Activated CD8-positive, alpha-beta memory T cell treated with anti-CD3 and anti-CD28 coated beads, Interleukin-2, amount 50 U/mL, for 4 hours (primary cell): ENCODE measurements at places on chromosomes 3 and 15.

- no peak for DNase-seq
These were observed 198.2 kb upstream of the LMCD1 start for GRCh38 chr3:8303466-8303865.

DNA sequence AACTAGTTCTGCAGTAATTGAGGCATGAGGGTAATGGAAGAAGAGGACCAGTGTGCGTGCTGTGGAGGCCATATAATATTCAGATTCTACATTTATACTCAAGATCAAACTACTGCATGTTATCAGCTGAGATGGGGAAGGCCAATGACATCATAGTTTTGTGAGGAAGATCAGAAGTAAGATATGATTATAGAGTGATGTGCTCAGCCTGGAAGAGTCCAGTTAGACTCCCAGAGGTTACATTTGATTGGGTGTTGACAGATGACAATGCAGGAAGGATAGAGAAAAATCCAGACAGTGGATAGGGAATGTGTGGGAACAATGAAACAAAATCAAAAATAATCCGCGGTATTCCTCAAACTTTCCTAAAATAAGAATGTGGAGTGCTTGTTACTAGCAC lies 35.4 kb downstream of the GOLIM4 start:
- no peak for DNase-seq

DNA sequence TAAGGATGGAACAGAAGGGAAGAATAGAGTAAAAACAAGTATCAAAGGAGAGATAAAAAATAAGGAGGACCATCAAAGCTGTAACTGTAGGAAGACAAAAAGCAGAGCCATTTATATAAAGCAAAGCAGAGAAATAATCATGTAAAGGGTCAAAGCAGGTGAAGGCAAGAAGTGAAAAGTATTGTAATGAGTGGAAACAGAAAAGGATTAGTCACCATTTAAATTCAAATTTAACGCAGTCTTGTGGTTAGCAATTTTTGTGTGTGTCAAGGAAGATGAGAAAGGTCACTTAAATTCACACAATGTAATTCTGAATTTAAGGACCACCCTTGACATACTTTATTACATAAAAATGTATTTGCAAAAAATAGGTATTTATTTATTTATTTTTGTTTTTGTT lies 567.8 kb downstream of the ROBO1 start:
- no peak for DNase-seq

DNA sequence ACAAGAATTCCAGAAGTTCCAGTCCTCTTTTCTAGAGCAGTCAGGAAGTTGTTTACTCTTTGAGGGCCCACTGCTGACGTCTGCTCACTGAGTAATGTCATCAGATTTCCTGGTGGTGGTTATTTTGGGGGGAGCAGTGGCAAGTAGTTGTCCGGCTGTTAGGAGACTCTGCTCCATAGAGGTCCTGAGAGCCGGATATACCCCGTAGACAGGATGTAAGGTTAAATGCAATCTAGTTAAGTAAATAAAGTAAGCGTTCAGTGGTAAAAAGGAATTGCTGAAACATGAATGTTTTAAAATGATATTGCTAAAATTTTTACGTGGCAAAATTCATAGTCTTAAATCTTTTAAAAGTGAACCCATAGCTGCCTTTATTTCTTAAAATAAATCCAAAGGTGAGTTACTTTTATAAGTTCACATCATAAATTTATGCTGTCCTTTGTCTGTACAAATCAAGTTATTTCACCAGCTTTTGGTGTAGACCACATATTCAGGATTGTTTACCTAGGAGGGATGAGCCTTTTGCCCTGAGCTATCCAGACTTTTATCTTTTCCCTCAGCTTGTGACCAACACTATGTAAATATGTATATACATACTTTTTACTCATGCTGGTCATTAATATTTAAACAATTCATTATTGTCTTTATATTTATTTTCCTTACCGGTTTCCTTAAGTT lies 65.8 kb downstream of the PDE8A start:
- DNase-seq = no peak

DNA sequence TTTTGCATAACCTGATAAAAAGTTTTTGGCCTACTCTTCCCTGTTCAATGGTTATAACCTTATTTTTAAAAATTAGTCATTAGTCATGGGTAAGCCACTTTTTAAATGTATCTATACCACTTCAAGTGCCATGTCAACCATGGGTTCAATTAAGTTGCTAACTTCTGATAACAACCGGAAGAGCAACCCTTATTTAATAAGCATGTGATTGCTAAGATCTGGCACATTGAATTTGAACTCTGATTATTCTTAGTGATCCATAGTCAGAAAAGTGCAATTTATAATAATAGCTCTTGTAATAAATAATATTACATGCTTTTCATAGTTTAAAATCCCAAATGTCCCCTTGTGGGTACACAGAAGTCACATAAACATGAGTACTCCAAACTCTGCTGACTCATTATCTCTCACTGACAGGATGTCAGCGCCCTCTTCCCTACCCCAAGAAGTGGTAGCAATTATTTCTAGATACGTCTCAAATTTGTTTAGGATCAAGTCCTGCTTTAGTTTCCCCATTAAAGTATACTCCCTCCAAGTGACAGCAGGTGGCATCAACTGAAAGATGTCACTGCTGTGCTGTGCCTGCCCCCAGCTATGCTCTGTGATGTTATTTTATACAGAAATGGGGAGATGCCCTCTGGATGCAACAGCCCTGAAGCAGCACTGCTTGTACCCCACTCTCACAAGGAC lies 18.6 kb downstream of the SAMD7 start:
- DNase-seq = no peak

- DNase-seq = peak; percentile 46
These were observed 66.1 kb downstream of the SLC30A4 start for GRCh38 chr15:45456212-45457106.

DNA sequence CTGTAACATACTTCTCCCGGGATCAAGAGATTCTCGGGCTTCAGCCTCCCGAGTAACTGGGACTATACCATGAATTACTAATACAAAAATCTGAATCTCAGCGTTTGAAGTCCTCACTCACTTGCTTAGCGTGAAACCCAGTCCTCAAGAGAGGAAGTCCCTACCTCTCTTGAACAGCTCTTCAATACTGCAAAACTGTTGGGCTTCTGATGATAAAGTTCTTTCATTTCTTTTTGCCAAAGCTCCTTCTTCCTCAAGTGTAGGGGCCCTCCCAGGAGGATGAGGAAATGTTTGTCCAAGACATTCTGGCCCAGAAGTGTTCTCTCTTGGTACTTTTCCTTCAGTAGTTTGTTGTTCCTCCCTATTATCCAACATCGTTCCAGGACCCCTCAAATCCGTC lies 48.5 kb downstream of the FMN1 start:
- DNase-seq = no peak

DNA sequence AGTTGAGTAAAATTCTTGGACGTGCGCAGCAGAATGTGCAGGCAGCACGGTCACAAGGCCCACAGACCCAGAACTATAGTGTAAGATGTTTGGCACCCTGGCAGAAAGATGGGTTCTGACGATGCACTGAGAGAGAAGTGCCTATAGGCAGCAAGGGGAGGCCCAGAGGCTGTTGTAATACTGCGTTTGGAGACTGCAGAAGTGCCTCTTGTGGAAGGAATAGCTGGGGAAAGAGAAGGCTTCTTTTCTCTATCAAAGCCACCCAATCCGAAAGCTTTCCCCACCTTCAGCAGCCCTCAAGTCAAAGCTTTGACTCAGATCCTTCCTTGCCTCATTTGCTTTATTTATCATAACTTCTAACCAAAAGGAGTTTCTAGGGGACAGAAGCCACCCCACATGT lies 5.2 kb upstream of the SIN3A start:
- DNase-seq = no peak

DNA sequence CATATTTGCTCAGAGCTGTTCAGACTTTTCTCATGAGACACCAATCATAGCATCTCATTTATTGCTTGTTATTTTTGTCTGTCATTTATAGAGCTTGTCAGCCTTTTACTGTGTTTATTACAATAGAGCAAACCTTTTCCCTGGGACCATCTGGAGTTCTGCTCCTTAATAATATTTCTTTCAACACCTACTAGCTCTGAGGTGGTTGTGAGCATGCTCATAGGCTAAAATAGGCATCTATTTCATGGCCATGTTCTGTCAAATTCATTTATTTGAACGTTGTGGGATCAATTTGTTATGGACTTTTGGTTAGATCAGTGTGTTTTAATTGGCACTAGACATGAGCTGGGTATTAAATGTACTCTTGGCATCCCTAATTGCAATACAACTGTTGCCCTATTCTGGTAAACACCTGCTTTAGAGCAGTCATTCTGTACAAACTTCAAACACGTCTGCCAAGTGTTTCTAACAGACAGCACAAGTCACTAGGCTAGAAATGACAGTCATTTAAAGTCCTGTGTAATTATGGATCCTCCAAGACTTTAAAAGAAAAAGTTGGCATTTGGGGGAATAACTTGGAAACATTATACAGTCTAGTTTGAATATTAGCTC lies 766.3 kb downstream of the ZNF385D start:
- DNase-seq = no peak

GRCh38 chr15:44038755-44039191 lies 156.3 kb downstream of the FRMD5 start:
- no peak for DNase-seq

GRCh38 chr3:59908280-59908679 lies 858.5 kb upstream of the CFAP20DC start:
- no peak for DNase-seq

DNA sequence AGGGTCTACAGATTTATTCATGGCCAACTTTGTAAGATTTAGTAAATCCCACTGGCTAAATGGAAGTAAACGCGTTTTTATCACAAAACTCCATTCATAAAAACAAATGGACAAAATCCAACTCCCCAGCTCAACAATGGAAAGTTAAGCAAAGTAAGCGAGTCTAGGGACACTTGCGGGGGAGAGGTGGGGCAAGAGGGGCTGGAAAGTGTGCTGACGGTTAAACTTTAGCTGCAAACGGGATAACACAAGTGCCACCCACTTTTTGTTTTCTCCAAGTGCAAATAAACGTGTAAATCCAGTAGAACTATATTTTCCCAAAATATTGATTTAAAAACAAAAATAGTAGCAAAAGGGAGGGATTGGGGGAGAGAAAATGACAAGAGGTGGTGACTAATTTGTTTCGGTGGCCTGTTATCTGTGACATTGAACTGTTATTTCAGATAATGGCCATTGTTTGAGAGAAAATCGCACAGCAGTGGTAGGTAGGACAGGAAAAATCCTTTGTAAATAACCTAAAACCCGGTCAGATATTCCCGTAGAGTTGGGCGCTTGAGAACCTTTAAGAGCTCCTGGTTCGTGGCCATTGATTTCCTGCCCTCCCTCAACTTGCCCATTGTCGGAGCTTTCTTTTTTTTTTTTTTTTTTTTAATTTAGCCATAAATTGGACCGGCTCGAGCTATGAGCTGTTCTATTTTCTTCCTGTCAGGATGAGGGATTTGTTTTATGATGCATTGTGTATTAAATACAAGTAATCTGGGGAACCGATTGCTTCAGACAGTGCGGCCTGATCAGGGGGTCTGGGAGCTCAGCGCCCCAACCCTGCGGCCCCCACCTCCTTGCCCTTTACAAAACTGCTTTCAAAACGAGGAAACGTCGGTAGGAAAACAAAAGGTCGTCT lies 514.8 kb downstream of the MECOM start:
- no peak for DNase-seq

DNA sequence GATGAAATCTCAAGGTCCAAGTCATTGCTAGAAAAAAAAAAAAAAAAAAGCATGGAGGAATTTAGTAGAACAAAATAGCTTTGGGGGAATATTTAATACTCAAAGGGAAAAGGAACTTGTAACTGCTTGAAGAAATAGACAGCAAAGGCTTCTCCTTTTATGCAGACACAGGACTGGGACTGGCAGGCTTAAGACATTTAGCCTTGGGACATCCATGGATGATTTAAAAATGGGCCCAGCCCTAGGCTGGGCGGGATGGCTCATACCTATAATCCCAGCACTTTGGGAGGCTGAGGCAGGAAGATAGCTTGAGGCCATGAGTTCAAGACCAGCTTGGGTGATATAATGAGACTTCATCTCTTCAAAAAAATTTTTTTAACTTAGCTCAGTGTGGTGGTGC lies 19.8 kb downstream of the RPSA start:
- no peak for DNase-seq

DNA sequence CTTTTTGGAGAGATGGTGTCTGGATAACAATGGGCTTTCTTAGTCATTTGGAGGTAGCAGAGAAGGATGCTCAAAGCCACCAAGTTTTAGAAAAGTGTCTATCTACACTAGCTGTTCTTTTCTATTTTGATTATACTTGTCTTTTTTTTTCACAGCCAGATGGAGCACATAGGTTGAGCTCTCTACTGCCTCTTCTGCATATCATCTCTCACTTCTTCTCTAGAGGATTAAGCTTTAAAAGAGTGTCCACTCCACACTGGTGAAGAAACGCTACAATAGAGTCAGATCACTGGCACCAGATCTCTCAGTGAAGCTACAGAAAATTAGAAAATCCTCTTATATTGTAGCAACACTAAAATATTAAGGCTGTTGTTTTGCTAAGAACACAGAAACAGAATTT lies 145.3 kb upstream of the MBNL1 start:
- no peak for DNase-seq

DNA sequence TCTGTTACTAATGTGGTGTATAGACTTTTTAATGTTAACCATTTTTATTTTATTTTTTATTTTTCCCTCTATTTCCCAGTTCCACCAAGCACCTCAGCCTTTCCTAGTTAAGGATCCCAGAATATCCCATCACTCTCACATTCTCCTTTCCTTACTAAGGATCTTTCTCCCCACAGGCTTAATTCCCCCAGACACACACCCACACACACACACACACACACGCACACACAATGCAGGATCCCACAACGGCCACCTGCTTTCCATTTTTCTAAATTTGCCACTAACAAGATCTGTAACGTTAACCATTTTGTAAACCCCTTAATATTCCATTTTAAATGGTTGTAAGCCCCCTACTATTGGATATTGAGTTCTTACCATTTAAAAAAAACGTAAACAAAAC lies 404.1 kb downstream of the ZIC1 start:
- DNase-seq = no peak

- DNase-seq = peak; percentile 69
These were observed 49.5 kb downstream of the APBA2 start for GRCh38 chr15:28935316-28935715.

DNA sequence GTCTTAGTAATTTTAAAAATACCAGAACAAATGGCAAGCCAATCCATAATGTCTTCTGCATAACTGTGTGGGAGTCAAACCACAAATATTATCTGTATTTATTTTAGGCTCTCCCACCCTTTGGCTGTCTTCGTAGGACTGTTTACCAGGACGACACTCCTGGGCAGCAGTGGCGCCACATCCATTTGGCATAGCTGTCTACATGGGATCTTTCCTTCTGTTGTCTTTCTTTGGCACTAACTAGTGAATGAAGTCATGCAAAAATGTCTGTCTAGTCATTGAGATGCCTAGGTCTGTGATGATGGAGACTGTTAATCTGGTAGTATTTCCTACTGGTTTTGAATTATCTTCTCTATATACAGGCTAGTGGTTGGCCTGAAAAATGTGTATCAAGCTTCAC lies 54.0 kb upstream of the CHMP2B start:
- no peak for DNase-seq
